GM23248 (cell line): ENCODE measurements at places on chromosomes 1 and 21. TPM values are rescaled to one million over a fixed set of nuclear protein-coding genes. Genes with fewer than 3 reads are reported as not detected.

GRCh38 chr1:21700094-21700493, 30.9 kb upstream of the RAP1GAP start:
- no peaks in the 10 kb centered on the region for H3K27me3 ChIP-seq
- H3K4me1 ChIP-seq: peaks cover 21% of the 10 kb centered on the region
- DNase-seq: no peak
- H3K36me3 ChIP-seq: peaks cover 32% of the 10 kb centered on the region
- no peak overlapping the region for H3K27ac ChIP-seq
- H3K4me3 ChIP-seq: no peak overlapping the region

Gene WNT2B
- total RNA-seq: 0.13 and 2.1 TPM in 2 replicates

DNA sequence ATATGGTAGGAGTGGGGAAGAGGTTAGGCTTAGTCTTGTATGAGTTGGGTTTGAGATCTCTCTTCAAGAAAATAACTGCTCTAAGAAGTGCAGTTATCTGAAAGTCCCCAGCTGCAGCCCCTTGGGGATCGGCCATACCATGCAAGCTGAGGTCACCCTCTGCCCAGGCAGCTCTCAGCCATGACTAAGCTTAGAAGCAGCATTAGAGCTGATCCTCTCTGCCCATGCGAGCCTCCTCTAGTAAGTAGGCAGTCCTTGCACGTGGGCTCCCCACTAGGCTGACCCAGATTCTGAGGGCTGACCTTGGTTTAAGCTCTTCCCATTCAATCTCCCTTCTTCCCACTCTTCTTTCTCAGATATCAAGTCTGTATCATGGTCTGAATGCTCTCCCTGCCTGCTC, 121.0 kb upstream of the UBE2U start:
- DNase-seq: peak; percentile 87
- H3K36me3 ChIP-seq: no peaks in the 10 kb centered on the region
- no peak overlapping the region for H3K4me3 ChIP-seq

GRCh38 chr1:16119504-16119903, 36.4 kb downstream of the EPHA2 start:
- no peaks in the 10 kb centered on the region for H3K27me3 ChIP-seq
- no peak overlapping the region for H3K27ac ChIP-seq
- no peak overlapping the region for H3K4me3 ChIP-seq
- H3K4me1 ChIP-seq: peaks cover 28% of the 10 kb centered on the region
- DNase-seq: no peak
- peaks cover 11% of the 10 kb centered on the region for H3K36me3 ChIP-seq

GRCh38 chr1:228669242-228669585, 66.1 kb upstream of the RHOU start:
- no peaks in the 10 kb centered on the region for H3K27me3 ChIP-seq
- no peak overlapping the region for H3K4me3 ChIP-seq
- DNase-seq: peak; percentile 85
- H3K36me3 ChIP-seq: no peaks in the 10 kb centered on the region
- peaks cover 12% of the 10 kb centered on the region for H3K4me1 ChIP-seq

DNA sequence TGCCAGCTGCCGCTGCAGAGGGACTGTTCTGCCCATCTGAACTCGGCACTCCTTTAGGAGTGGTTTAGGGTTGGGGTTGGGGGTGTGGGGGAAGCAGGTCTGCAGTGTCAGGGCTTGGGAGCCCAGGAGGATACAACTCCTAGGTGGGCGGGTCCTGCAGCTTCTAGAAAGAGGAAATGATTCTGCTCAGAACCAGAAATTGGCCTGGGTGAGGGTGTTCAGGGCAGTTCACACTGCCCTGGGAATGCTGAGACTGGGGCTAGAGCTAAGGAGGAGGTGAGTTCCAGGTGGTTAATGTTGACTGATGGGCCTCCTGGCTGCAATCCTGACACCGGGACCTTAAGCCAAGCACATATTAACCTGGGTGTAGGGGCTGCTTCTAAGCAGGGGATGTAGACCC, 4.8 kb upstream of the SLC26A9 start:
- no peaks in the 10 kb centered on the region for H3K36me3 ChIP-seq
- H3K4me1 ChIP-seq: peaks cover 28% of the 10 kb centered on the region
- DNase-seq: no peak
- no peak overlapping the region for H3K4me3 ChIP-seq

GRCh38 chr1:113993072-113993471, 13.8 kb downstream of the OLFML3 start:
- no peak for DNase-seq
- no peaks in the 10 kb centered on the region for H3K4me1 ChIP-seq
- H3K4me3 ChIP-seq: no peak overlapping the region
- H3K36me3 ChIP-seq: no peaks in the 10 kb centered on the region

DNA sequence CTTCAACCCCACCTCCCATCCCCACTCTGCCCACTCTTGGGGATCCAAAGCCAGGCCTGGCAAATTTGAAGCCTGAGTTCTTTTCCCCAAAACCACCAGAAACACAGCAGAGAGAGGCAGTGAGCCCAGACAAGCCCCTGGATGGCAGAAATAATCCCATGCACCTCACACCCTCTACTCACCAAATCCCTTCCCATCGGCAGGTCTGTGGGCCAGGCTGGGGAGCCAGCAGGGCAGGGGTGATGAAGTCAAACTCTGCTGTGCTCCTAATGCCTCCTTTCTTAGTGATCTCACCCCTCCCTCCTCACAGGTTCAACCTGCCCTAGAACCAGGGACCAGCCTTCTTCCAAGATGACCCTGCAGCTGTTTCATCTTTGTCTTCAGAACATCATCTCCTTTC, 72.4 kb downstream of the GLIS1 start:
- H3K4me3 ChIP-seq: no peak overlapping the region
- no peaks in the 10 kb centered on the region for H3K4me1 ChIP-seq
- DNase-seq: no peak
- no peaks in the 10 kb centered on the region for H3K36me3 ChIP-seq
- peaks cover 23% of the 10 kb centered on the region for H3K27me3 ChIP-seq

GRCh38 chr21:14495075-14495474, 51.0 kb downstream of the SAMSN1 start:
- H3K36me3 ChIP-seq: no peaks in the 10 kb centered on the region
- H3K27ac ChIP-seq: no peak overlapping the region
- no peak overlapping the region for H3K4me3 ChIP-seq
- no peak for DNase-seq
- no peaks in the 10 kb centered on the region; the same call in 1 of the 2 replicates for H3K27me3 ChIP-seq

- H3K4me3 ChIP-seq: no peak overlapping the region
- H3K27me3 ChIP-seq: no peaks in the 10 kb centered on the region
- no peak overlapping the region for H3K27ac ChIP-seq
- no peaks in the 10 kb centered on the region for H3K36me3 ChIP-seq
- peaks cover 24% of the 10 kb centered on the region for H3K4me1 ChIP-seq
Measured at GRCh38 chr1:208171616-208172422, 72.4 kb downstream of the PLXNA2 start.

- H3K4me3 ChIP-seq: no peak overlapping the region
- DNase-seq: peak; percentile 86
- no peaks in the 10 kb centered on the region for H3K27me3 ChIP-seq
- no peak overlapping the region for H3K27ac ChIP-seq
Measured at GRCh38 chr1:247294282-247294681, 37.4 kb downstream of the ZNF496 start.

DNA sequence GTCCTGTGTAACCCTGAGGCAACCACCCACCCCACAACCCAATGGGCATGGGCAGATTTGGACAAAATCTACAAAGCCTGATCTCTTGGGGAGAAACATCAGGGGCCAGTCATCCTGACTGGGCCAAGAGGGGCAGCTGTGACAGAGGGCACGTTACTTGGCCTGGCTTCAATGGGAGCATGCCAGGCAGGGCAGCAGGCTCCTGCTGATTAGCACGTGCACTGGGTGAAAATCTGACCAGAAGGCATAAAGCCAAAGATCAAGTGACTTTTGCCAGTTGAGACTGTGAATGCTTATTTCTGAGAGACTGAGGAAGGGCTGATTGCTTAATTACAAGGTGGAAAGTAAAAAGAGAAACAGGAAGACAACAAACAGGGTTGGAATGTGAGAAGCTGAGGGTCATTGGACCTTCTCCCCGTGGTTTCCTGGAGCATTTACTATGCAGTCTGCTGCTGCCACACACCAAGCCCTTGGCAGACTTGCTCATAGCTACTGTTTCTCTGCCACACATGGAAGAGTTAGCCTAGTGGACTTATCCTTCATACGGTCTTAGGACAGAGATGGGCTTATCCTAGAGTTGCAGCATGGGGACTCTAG, 39.8 kb upstream of the TNR start:
- H3K36me3 ChIP-seq: no peaks in the 10 kb centered on the region
- peak; percentile 23 for DNase-seq
- H3K27ac ChIP-seq: no peak overlapping the region

DNA sequence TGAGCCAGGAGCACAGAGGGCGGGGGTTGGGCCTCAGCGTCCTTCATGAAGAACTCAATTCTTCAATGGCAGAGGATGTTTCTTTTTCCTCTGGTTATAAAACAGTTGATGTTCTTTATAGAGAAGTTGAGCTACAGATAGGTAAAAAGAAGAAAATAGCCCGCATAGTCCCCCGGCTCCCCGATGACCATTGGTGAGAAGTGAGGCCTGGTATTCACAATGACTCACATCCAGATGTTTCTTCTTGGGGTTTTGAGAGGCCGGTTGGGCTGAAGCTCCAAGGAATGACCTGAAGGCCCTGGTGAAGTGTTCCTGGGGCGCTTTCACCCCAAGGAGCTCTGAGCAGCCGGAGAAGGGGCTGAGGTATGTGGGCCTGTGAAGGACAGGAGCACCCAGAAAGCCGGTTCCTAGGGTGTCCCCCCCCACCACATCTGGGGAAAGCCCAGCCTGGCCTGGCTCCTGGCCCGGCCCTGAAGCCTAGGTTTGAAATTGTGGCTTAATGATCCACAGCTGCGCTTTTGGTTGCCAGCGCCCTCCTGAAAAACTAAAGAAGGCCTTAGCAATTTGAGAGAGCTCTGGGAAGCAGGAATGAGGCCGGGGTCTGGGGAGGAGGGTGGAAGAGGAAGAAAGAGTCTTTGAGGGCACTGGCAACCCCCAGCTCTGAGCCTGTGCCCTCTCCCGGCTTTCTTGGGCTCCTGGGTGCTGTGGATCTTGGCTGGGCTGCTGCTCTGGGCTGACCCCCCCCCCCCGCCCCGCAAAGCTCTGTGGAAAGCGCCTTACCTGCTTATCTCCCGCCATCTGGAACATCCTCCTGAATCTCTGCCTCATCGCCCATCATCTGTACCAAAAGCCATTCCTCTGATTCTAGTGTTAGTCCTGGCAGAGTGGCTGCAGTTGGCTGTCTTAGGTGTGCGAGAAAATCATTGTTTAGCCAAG, 444.7 kb downstream of the CAMTA1 start:
- H3K27ac ChIP-seq: no peak overlapping the region
- DNase-seq: peak; percentile 69
- no peaks in the 10 kb centered on the region for H3K36me3 ChIP-seq

DNA sequence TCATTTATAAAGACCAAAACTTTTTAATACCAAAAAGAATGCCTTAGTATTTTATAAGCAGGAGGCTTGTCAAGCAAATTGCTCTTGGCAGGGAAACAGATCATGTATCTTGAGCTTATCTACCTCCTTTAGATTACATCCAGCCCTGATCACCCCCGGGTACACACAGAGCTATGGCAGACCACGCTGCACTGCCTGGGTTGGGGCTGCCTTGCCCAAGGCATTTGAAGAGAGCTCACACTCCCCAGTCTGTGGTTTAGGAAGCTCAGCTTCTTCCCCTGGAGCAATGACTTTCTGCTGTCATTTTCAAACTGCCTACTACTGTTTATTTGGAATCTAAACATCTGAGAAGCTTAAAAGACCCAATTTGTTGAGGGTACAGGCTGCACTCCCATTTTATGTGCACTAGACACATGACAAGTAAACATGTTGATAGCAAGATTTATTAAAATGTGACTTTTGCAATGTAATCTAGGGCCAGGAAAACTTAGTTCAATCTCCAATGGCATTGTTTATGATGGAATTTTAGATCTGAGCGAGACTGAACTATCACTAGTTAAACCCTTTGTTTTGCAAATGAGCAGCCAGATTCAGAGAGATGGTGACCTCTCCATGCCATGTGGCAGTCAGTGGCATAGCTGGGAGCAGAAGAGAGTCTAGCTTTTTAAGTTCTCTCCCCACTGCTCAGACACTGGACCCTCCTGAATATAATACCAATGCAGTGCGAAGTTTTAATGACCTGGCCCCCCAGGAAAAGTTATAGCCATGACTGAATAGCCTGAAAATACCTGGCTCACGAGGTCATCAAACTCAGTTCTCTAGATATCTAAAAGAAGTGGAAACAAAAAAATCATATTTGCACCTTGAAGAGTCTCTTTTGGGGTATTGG, 214.9 kb downstream of the HLX start:
- H3K27ac ChIP-seq: no peak overlapping the region
- DNase-seq: peak; percentile 17
- no peaks in the 10 kb centered on the region for H3K27me3 ChIP-seq
- peaks cover 49% of the 10 kb centered on the region for H3K4me1 ChIP-seq
- H3K36me3 ChIP-seq: no peaks in the 10 kb centered on the region
- H3K4me3 ChIP-seq: no peak overlapping the region

Gene FBXO44
- total RNA-seq: 16.6 and 20.6 TPM in 2 replicates

GRCh38 chr1:25867210-25867991, 8.1 kb downstream of the PAQR7 start:
- no peaks in the 10 kb centered on the region for H3K27me3 ChIP-seq
- H3K4me3 ChIP-seq: no peak overlapping the region
- H3K4me1 ChIP-seq: no peaks in the 10 kb centered on the region
- H3K36me3 ChIP-seq: peaks cover 3% of the 10 kb centered on the region; the same call in 1 of the 2 replicates

GRCh38 chr21:37936010-37936785, 19.9 kb upstream of the KCNJ6 start:
- no peak overlapping the region for H3K27ac ChIP-seq
- no peaks in the 10 kb centered on the region for H3K4me1 ChIP-seq
- no peak for DNase-seq
- peaks cover 6% of the 10 kb centered on the region for H3K27me3 ChIP-seq

GRCh38 chr1:175482071-175482451, 261.3 kb downstream of the TNR start:
- H3K4me1 ChIP-seq: no peaks in the 10 kb centered on the region
- H3K36me3 ChIP-seq: no peaks in the 10 kb centered on the region
- no peak overlapping the region for H3K27ac ChIP-seq
- H3K27me3 ChIP-seq: peaks cover 32% of the 10 kb centered on the region; the same call in 1 of the 2 replicates

- H3K4me3 ChIP-seq: no peak overlapping the region
- H3K36me3 ChIP-seq: no peaks in the 10 kb centered on the region
- no peaks in the 10 kb centered on the region for H3K27me3 ChIP-seq
- no peaks in the 10 kb centered on the region for H3K4me1 ChIP-seq
- no peak for DNase-seq
- no peak overlapping the region for H3K27ac ChIP-seq
Measured at GRCh38 chr1:193769651-193770050, 583.2 kb upstream of the B3GALT2 start.

GRCh38 chr1:10917513-10918454, 94.7 kb upstream of the TARDBP start:
- no peak overlapping the region for H3K4me3 ChIP-seq
- peaks cover 3% of the 10 kb centered on the region; the same call in 1 of the 2 replicates for H3K4me1 ChIP-seq
- H3K27ac ChIP-seq: no peak overlapping the region

Gene NUDC
- 34.9 and 50.0 TPM in 2 replicates for total RNA-seq

Gene C4BPA
- not detected in 2 replicates for total RNA-seq

Gene MATN1
- total RNA-seq: 0.32 TPM in 1 of 2 replicates, not detected in the other
